CD4-positive, alpha-beta T cell treated with Interleukin-12 subunit alpha and Interleukin-12 subunit beta, for 1 hour (primary cell): ENCODE measurements at places on chromosomes 2 and 18.

DNA sequence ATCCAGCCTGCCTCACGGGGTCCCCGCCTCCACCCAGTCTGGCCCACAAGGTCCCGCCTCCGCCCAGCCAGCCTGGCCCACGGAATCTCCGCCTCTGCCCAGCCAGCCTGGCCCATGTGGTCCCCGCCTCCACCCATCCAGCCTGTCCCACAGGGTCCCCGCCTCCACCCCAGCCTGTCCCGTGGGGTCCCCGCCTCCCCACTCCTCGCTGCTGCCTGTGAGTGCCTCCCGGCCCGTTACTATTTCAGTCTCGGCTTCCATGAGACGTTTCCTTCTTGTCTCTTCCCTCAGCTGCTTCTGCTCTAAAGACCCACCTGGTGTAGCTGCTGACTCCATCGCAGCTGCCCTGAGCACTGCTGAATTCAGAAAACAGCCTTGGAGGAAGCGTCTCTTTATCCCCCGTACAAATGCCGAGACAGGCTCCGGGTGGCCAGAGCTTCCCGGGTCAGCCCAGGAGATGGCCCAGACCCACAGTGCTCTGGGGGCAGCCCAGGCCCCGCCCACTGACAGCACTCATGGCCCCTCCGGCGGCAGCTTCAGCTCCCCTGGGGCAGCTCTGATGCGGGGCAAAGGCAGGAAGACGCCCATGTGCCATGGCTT lies 69.8 kb downstream of the NFATC1 start:
- DNase-seq = no peak

- DNase-seq = no peak
These were observed 199.7 kb downstream of the PIEZO2 start for GRCh38 chr18:10949655-10950054.

DNA sequence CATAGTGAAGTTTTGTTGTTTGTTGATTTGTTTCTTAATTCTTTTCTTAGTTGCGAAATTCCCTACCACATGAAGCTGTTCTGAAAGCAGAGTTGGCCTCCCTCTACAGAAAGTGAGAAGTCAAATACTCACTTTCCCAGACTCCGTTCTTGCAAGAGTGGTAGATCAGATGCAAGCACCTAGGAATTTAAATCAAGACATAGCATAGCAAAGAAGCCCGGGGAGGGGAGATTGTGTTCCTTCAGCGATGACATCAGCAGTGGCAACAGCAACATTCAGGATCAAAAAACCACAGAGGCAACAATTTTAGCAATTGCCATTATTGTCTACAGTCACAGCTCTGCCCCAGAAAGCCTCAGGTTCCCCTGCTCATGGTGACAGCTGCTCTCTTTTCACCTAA lies 580.0 kb downstream of the RNF144A start:
- DNase-seq = no peak

GRCh38 chr2:69755862-69756467 lies 14.0 kb downstream of the ANXA4 start:
- DNase-seq = no peak

DNA sequence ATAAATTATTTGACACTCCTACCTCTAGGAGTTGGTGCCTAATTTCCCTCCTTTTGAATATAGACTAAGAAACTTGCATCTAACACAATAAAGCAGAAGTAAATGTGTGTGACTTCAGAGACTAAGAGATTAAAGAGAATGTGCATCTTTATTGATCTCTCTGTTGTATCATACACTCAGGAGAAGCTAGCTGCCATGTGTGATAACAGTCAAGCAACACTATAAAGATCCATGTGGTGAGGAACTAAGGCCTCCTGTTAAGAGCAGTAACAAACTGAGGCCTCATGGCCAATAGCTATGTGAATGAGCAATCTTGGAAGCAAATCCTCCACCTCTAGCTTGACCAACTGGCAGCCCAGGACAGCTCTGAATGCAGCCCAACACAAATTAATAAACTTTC lies 3.4 kb downstream of the FANCL start:
- DNase-seq = no peak

- DNase-seq = peak; percentile 36
These were observed 18.1 kb downstream of the NDC80 start for GRCh38 chr18:2589345-2590068.

DNA sequence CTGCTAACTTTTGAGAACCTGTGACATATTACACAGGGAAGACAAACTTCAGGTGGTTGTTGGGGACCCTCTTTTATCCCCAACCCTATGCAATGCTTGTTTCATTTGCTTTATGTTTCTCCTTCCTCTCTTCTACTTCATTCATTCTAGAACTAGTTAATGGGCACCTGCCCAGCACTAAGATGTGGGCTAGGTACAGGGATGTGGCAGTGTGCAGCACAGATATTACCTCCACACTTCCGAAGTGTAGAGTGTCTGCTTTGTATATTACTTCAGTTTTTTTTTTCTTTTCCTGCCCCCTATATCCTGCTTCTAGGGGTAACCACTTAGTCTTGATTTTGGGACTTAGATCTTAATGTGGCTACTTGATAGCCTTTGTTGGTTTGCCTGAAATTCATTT lies 35.1 kb downstream of the CD28 start:
- DNase-seq = no peak

DNA sequence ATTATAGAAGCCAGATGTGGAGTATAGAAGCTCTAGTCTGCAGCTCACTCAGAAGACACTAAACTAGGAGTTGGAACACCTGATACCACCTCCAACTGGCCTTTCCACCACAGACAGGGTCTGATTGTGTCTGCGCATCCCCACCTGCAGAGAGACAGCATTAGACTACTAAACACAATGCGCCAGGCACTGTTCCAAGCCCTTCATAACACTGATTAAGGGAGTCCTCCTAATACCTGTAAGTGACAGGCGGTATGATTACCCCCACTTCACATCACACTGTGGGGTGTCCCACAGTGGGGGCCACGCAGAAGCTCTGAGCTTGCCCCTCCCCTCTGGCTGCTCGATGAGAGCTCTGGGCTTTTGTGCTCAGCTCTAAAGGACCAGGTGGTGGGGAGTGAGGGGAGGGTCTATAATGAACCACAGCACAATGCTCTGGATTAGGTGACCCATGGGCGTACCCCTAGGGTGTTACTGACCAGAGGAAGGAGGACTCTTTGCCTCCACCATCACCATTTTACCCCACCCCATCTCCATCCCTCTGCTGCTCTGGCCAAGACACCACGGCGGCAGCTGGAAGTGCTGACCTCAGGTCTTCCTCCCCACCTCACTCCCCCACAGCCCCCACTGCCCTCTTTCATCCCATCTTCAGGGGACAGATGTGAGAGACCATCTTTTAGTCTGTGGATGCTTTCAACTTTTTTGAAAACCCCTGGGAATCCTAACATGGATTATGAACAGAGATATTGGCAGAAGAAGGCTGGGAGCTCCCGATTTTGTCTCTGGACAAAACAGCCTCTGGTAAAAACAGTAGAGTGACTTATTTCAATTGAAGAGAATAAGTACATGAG lies 145.1 kb downstream of the GFPT1 start:
- no peak for DNase-seq

DNA sequence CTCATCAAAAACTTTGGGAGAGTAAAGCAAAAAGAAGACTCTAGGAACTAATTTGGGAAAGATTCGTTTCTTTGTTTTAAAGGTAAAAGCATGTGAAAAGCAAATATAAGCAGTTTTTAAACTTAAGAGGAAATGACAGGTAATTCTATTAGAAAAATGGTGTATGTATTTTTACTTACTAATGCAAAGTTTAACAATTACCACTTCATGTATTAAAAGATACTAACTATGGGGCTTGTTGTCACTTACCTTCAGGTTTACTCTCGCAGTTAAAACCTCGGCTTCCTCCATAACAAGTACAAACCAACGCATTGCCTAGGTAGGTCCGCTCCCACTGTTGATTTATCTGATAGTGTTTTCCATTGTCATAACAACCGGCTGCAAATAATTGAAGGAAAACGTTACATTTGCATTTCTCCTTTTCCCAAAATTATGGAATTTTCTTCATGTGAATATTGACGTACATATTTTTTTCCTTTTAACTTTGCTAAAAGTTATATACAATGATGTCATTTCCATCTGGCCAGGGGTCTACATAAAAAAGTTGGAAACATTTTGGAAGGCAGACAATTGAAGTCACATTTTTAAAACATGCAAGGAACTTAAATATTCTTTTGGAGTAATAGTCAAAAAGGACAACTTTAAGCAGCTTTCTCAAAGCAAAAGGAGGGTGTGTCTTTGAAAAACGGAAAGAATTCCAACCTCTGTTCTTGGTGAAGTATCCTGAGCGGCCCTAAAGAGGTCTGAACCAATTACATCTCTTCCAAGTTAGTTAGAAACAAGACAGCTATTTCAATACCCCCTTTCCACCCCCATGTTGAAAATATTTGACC lies 1.2 kb downstream of the FN1 start:
- DNase-seq = no peak

- no peak for DNase-seq
These were observed 511.3 kb downstream of the FBXO15 start for GRCh38 chr18:73636355-73636754.

DNA sequence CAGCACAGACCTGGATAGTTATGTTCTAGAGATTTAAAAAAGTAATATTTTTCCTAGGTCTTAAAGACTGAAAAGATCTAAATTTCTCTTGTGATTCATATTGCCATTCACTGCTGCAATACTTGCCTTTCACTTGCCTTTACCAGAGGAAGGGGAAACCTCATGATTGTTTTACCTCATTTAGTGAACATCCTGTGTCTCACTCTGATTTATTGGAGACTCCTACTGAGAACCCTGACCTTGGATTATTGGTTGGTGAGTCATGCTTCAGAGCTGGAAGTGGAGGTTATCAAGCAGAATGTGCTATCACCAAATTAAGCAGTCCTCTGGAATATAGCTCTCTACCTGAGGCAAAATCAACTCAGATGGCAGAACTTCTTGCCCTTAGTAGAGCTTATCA lies 500.5 kb downstream of the TSN start:
- DNase-seq = no peak

DNA sequence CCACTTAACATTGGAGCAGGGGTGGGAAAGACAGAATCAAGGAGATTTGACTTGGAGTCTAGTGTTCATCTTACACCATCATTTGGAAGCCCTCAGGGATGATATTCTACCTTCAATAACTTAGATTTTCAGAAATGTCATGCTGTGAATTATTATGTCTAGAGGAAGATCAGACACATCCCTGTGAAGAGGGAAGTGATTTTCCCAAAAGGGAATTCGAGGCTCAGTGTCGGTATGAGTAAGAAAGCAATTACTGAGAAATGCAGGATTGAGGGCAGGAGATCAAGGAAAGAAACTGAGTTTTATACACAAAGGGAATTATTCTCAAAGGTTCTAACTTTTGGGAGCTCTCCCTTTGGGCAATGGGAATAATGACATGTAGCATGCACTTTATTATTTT lies 25.6 kb upstream of the ATIC start:
- DNase-seq = no peak

DNA sequence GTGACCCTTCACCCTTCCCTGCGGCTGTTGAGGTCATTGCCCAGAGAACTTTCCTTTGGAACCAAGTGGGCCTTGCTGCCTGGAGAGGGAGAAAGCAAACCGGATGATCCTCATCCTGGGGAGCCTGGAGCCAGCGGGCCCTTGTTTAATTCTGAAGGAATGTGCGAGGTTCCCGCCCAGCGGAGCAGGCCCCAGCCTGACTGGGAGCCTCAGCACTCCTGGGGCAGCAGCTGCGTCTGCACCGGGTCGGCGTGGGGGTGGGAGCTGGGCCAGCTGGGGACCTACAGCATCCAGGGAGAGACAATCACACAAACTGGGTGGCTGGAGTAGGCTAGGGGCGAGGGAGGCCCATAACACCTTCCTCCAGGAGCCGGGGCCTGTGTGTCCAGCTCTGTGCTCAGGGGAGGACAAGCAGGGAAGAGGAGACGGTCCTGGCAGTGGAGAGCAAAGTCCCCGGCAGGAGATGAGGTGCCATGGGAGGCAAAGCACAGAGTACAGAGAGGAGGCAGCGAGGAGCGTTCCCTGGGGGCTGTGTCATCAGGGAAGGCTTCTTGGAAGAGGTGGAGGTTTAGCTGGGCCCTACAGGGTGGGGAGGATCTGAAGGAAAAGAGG lies 61.9 kb upstream of the HAAO start:
- DNase-seq = no peak

- DNase-seq = no peak
These were observed 66.5 kb upstream of the TMEM200C start for GRCh38 chr18:5961828-5962150.

GRCh38 chr2:97870396-97870843 lies 125.3 kb downstream of the TMEM131 start:
- peak; percentile 39 for DNase-seq

DNA sequence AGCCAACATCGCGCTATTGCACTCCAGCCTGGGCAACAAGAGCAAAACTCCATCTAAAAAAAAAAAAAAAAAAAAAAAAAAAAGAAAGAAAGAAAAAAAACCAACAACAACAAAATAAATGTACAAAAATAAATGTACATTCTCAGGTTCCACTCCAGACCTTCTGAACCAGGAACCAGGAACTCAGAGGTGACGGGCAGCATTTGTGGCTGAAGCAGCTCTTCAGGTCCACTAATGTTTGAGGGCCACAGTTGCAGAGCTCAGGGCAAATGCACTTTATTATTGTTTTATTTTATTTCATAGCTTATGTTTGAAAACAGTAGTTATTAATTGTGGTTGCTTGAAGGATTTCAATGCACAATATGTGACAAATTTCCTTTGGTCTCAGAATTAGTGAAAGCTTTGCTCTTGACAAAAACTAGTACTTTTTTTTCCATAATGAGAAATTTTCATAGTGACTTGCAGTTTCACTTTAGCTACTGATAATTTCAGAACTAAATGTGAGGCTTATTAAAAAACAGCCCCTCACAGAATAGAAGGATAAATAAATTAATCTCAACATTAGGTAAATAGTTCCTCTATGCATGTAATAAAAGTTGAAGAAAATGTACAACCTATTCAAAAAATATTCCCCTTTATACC lies 378.4 kb upstream of the SPHKAP start:
- DNase-seq = no peak

- no peak for DNase-seq
These were observed 66.8 kb downstream of the XDH start for GRCh38 chr2:31347750-31348149.

- DNase-seq = no peak
These were observed 20.6 kb upstream of the AMMECR1L start for GRCh38 chr2:127906206-127906926.

- peak; percentile 11 for DNase-seq
These were observed 168.5 kb downstream of the SUCLG1 start for GRCh38 chr2:84290537-84290936.

DNA sequence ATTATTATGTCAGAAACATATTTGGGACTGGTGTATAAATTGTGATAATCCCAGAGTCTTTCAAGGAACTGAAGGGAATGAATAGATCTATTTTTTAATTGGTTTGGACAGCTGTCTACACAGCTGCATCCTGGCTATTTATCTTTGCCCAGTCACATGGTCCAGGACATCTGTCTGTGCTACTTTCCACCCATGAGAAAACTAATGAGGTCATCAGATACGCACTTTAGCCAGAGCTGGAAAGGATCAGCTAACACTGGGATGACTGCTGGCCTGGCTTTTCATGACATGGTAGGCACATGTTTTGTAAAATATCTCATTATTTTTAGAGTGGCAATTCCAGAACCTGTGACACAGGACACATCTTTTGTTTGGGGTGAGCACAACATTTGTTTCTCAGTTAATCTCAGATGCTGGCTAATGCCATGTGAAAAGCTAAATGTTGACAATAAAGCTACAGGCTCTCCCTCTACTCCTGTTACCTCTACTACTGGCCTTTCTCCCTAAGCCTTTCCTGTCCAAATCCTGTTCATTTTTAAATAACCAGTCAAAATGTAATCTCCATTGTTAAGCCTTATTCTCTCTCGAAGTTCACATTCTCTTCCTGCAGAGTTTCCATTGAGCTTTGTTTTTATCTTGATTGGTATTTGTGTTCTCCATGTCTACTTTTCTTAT lies 500.7 kb downstream of the RIT2 start:
- no peak for DNase-seq
